ENCODE measurements at places on chromosomes 1 and 21.

DNA sequence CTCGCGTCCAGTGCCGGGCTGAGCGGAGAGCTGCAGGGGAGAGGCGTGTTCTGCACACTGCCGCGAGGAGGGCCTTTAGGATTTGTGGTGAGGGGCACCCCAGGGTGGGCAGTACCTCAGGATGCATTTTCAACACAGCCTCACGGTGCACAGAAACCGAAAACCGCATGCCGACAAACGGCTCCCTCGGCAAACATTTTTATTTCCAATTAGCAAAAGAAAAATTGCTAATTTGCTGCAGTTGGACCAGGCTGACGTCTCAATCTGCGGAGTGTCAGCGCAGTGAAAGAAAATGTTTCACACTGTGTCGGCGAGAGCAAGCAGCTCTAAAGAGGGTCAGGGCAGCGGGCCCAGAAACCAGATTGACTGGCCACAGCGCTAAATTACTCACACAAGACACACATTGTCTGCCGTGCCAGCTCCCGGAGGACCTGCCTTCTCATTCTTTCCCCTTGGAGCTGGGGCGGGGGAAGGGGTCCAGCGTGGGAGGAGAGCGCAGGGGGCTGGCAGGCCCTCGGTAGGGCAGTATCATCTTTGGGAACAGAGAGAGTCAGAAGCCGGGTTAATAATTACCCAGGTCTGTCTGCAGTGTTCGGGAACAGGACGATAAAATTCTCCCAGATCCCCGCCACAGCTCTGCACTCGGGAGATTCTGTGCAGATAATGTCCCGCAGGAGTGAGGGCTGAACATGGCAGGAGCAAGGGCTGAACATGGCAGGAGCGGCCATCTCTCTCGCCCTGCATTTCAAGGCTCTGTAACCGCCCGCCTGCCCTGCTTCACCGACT, 150.2 kb downstream of the PRDM16 start:
- DNase-seq = no peak

DNA sequence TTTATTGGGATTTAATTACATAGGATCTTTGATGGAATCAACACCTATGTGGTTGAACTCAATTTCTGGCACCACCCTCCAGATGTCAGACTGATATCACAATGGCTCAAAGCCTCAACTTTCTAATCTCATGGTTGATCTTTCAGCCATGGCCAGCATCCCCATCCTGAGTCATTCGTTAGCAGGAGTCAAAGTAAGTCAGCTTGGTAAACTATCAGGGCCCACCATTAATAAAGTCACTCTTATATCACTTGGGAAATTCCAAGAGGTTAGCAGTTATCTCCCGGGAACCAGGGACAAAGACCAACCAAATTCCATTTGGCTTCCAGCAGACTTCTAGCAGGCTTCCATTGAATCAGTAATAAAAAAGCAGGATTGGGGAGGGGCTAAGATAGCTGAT, 50.7 kb upstream of the TNFSF4 start:
- DNase-seq = no peak

DNA sequence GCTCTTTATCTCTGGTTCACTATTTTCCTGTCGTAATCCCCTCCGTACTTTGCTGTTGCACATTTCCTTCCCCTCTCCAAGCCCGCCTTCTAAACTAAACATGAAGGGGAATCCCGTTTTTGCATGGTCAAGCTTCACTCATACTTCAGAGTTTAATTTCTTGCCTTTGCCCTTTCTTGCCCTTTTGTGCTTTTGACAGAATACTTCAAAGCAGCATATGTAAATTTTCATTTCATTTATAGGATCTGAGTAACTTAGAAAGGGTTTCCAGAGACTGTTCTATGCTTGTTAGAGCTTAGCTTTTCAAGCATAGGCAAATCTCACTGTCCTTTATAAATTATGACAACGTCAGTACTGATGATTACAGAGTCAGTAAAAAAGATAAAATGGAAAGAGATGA, 27.7 kb downstream of the SPATA45 start:
- DNase-seq = no peak

GRCh38 chr1:185152187-185152767, 4.5 kb downstream of the TRMT1L start:
- DNase-seq = no peak

DNA sequence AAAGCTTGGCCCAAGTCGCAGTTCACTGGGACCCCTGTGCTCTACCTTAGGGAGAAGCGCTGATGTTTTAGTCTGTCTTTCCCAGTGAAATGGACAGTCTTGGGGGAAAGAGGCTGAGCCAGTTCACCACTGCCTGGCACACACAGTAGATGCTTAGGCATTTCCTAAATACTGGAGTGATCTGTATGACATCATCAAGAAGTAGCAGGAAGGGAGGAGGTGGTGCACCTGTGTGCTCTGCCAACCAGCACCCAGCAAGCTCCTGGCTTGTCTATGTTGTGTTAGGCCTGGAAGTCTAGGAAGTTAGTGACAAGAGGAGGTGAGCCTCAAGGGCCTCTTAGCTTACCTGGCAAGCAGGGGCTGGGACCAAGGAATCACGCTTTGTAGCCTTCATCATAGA, 158.2 kb upstream of the NFIA start:
- DNase-seq = no peak

GRCh38 chr1:116426401-116426800, 53.4 kb downstream of the ATP1A1 start:
- DNase-seq = no peak

DNA sequence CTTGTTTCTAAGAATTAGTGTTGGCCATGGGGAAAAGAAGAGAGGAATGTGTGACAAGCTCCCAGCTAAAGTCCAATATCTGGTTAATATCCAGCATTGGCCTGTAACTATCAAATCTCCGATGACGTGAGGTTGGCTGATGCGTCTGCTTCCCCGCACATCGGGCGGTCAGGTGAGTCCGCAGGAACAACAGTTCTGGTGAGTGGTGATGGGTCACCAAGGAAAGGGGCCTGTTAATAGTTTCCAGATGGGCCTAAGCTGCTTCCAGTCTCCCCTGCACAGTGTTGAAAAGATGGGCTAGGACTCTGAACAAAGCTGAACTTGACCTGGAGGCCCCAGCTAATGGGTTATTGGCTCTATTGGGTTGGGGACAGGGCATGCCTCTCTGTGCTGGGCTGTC, 193.1 kb upstream of the EDN2 start:
- DNase-seq = no peak

DNA sequence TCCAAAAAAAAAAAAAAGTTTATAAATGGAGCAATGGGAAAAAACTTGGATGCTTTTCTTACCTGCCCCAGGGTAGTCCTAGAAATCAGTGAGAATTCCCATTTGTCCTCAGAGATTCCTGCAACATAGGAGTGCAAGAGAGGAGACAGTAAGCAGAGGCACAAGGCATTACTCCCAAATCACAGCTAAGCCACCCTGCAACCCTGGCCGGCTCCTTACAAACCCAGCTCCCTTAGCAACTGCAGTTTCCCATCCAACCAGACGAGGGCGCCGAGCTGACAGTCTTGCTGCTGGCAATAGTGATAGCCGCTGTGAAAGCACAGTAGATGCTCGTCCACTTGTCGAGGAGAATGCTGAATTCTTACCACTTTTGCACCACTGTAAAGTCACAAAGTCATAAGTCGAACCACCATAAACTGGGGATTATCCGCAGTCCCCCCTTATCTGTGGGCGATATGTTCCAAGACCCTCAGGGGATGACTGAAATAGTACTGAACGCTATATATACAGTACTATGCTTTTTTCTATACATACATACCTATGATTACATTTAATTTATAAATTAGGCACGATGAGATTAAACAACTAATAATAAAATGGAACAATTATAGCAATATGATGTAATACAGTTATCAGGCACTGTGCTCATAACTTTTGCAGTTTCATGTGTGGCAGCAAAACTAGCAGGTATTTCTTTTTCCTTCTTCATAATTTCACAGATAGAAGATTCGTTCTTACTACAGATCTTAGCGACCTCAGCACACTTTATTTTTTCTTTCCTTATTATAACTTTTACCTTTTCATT, 6.0 kb upstream of the PITHD1 start:
- DNase-seq = peak; percentile 77

DNA sequence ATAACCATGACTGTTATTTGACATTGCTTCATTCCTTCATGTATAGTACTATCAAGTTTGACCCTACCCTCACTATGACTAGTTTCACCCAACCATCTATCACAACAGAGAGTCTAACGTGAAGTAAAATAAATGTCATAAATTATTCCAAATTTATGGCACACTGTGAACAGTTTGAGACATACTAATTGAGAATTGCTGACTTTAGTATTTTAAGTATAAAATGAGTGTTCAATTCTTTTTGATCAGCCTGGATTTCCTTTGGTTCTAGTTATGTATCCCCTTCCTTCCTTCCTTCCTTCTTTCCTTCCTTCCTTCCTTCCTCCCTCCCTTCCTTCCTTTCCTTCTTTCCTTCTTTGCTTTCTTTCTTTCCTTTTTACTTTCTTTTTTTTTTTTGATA, 14.5 kb downstream of the CR1 start:
- DNase-seq = no peak

DNA sequence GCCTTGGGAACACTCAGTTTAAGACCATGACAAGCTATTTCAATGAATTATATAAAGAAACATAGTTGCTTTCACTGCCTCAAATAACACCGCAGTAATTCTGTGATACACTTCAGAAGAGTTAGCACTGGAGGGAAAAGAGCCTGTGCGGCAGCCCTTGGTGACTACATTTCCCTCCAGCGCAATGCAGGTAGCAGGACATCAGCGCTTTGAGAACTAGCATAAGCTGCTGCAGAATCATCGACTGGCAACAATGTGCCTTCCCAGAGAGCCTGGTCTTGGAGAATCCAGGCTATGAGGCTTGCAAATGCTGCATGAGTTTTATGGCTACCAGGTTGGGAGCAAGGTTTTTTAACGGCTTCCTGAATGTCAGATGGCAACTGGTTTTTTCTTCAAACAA, 7.5 kb downstream of the NRIP1 start:
- no peak for DNase-seq

DNA sequence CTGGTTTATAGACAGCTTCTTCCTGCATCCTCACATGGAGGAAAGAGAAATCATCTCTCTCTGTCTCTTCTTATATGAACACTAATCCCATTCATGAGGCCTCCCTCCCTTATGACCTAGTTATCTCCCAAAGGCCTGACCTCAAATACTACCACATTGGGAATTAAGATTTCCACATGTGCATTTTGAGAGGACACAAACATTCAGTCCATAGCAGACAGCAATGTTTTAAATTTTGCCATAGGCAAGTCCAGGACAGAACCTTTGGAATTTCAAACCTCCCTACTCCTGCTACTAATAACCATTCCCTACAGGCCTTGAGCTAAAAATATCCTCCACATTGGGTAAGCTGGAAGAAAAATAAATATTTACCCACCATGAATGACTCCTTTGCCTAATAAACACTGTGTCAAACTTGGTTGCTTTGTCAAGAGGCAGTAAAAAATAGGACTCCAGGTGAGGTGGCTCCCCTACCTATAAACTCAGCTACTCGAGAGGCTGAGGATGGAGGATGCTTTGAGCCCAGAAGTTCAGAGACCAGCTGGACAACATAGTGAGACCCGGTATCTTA, 113.7 kb downstream of the ZNF281 start:
- no peak for DNase-seq

- DNase-seq = no peak
Observed at GRCh38 chr1:55870106-55870505, 654.9 kb upstream of the USP24 start.

- no peak for DNase-seq
Observed at GRCh38 chr1:58190267-58190988, 356.1 kb downstream of the OMA1 start.

GRCh38 chr1:98388441-98388840, 273.1 kb upstream of the SNX7 start:
- no peak for DNase-seq

- DNase-seq = no peak
Observed at GRCh38 chr1:63325279-63325985, 3.1 kb downstream of the FOXD3 start.

DNA sequence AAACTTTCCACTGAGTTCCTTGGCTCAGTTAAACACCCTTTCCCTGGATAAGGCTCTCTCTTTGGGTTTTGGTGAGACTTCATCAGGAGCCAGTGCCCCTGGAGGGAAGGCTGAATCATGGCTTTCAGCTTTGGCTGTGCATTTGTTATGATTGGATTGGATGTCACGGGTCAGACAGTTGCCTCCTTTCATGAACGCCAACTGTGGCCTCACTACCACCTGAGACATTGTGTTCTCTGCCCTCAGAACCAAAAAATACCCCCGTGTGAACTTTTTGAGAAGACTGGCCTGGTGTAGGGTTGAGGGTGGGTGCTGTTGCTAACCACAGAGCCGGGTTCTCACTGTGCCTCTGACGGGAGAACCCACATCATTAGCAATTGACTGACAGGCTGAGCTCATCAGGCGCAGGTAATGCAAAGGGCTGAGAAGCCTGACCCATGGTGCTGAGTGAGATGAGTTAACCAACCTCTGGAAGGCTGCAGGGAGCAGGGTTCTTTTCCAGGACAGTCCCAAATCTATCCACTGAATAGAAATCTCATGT, 65.6 kb downstream of the HHAT start:
- no peak for DNase-seq

DNA sequence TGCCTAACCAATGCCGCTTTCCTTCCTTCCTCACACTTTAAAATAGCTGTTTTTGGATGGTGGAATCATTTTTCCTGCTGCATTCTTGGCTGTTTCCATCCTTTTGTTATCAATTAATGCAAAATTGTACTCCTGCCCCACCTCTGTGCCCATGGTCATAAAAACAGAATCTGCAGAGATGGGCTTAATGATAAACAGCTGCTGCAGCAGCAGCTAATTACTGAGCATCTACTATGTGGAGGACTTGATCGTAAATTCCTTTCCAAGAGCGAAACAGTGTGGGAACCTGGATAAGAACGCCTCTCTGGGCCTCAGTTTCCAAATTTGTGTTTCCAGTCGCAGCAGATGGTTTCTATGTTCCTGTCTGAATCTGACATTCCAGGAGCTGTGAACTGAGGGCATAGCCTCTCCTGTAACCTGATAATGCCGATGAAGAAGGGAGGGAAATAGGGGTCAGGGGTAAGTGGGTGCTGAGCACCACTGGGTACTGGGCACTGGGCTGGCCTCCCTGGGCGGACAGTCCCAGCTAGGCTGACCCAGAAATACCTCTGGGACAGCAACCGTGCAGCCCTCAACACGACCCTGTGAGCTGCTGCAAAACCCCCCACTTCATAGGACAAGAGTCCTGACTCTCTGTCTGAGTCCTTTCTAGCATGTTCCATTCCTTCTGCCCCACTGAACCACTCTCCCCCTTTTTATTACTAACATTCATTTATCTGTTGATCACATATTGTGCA, 121.7 kb downstream of the DMRTB1 start:
- DNase-seq = no peak

- DNase-seq = no peak
Observed at GRCh38 chr1:62438163-62438562, 1.3 kb downstream of the USP1 start.

DNA sequence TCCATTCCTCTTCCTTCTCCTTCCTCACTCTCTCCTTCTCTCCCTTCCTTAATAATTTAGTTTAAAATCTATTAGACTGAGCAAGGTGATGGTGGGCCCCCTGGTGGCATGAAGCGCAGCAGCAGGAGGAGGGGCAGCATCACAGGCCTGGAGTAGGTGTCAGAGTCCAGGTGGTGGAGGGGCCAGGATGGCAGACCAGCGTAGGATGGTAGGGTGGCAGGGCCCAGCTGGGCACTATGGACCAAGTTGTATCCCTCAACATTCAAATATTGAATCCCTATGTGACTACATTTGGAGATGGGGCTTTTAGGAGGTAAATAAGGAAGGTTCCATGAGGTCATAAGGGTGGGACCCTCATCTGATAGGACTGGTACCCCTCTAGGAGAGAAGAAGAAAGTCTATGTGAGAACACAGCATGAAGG, 61.0 kb downstream of the WDR4 start:
- DNase-seq = peak; percentile 24

GRCh38 chr1:168112673-168113305, 23.9 kb downstream of the GPR161 start:
- DNase-seq = no peak

GRCh38 chr1:67348586-67349252, 41.0 kb downstream of the IL12RB2 start:
- no peak for DNase-seq
